ENCODE measurements at places on chromosomes 7 and 10. TPM values are rescaled to one million over a fixed set of nuclear protein-coding genes. Genes with fewer than 3 reads are reported as not detected.

WEE2 gene
- not detected for total RNA-seq

UCN3 gene
- not detected for total RNA-seq

CCDC172 gene
- not detected for total RNA-seq

AKR1C8 gene
- not detected for total RNA-seq

TDRD1 gene
- total RNA-seq, result 0.51 TPM

SPDYE9 gene
- total RNA-seq, result 0.26 TPM

SPDYE18 gene
- not detected for total RNA-seq
